ENCODE measurements at places on chromosomes 7 and 10.

- DNase-seq: no peak
Observed at GRCh38 chr7:28862595-28863272, 95.4 kb downstream of the TRIL start.

DNA sequence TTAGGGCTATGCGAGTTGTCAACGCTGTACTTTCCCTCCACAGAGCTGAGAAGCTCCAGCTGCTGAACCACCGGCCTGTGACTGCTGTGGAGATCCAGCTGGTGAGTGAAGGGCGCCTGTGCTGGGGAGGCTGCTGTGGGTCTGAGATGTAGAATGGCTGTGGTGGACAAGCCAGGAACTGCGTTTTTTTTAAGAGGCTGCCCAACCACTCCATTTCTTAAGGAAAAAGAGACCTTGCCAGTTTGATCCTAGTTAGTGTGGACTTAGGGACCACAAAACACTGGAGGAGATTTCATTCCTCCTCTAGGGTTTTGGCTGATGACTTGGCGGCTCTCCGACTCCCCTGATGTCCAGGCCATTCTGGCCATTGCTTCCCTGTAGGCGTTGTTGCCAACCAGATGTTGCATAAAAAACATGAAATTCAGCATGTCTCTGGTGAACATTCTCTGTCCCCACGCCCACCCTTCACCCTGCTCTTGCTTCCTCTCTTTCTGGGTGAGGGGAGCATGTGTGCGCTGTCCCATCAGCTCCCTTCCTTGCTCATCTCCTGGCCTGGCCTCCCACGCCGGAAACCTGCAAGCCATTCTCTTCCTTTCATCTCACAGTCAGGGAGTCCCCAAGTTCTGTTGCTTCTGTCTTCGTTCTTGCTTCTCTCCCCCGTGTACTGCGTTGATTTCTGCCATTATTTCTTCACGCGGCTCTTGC is 30.9 kb downstream of the CRCP start:
- no peak for DNase-seq

DNA sequence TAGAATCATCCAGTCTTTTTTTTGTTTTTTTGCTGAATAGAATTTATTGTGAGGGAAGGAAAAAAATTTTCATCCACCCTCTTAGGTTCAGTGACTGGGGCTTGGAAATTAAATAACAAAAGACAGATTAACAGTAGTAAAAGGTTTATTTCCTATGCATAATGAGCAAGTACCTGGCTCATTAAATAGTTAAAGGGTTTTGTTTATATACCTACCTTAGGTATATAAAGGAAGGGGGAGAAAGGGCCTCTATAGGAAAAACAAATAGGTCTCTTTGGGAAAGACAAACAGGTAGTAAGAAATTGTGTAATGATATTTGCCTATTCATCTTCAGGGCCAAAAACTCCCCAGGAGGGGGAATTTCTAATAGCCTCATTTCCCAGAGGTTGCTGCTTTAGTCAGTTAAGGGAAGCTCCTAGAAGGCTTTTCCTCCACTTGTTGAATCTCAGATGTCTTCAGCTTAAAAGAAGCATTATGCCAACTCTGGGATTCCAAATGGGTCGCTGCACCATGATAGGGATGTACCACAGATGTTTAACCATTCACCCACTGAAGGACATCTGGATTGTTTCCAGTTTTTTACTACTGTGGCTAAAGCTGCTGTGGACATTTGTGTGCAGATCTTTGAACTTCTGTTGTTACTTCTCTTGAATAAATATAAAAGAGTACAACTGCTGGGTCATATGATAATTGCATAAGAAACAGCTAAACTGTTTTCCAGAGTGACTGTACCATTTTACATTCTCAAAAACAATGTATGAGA is 11.3 kb downstream of the ACADSB start:
- no peak for DNase-seq

GRCh38 chr10:102467971-102468438 is 16.7 kb upstream of the C10orf95 start:
- no peak for DNase-seq

- no peak for DNase-seq
Observed at GRCh38 chr10:106775127-106775526, 389.4 kb downstream of the SORCS1 start.

DNA sequence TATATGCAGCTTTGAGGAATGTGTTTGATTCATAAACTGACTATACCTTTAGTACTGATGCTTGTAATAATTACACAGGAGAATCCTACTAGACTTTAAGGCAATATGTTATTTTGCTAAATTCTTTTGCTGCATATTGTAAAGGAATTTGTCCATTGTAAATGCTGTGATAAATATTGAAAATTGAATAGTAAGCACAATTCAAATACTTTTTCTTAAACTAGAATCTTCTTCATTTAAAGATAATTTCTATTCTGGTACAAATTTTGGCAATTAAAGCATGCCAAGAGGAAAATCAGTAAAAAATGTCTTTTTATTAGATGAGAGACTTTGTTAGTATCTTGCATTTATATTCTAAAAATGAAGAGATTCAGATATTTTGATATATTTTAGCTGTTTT is 45.4 kb downstream of the SMNDC1 start:
- DNase-seq: no peak

All from brain pericyte (primary cell).